ENCODE measurements at places on chromosomes 3 and 15.

- DNase-seq = no peak
These were observed 73.9 kb upstream of the SLC24A5 start for GRCh38 chr15:48046813-48047438.

GRCh38 chr15:26595611-26596010 lies 177.3 kb downstream of the GABRB3 start:
- DNase-seq = no peak

DNA sequence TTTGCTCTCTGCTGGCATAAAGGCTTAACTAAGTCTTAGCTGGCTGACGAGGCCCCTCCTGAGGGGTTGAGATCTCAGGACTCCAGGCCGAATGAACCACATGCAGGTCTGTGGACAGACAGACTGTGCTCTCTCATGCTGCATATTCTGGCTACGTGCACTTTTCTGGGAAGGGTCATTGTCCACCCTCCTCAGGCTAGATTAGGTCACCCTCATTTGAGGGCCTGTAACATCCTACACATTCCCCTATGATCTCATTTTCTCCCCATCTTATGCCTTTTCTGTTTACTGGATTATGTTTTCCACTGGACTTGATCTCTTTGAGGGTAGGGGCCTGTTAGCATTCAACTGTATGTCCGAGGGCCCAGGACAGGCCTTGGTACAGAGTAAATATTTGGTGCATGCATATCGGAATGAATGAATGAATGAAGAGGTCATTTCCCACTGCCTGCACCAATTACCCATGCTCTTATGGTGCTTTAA lies 13.7 kb downstream of the EEFSEC start:
- no peak for DNase-seq

- DNase-seq = no peak
These were observed 273.9 kb downstream of the IGSF11 start for GRCh38 chr3:118760585-118761290.

DNA sequence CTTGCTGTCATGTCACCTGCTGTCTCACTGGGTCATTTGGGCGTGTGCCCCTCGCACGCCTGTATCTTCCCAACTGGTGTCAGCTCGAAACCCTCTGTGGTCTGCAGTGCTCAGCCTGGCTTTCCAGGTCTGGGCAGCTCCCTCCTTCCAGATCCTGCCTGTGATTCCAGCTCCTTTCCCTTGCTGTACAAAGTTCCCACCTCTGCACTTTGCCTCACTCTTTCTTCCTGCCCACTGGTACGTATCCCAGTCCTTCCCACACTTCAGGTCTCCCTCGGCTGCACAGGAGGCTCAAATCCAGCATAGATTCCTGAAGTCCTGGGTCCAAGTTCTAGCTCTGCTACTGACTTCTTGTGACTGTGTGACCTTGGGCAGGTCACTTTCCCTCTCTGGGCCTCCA lies 2.1 kb upstream of the PAQR5 start:
- no peak for DNase-seq

DNA sequence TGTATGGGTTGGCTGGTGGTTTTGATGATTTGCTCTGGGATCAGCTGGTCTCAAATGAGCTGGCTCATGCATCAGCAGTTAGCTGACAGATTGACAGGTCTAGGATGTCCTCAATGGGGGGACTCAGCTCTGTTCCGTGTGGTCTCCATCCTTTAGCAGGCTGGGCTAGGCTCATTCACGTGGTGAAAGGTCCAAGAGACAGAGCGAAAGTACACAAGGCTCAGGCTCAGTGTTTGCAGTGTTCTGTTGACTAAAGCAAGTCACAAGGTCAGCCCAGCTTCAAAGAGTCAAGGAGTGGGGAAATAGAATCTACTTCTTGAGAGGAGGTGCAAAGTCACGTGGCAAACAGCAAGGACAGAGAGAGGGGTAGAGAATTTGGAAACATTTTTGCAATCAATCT lies 126.5 kb upstream of the CMC1 start:
- DNase-seq = no peak

- DNase-seq = no peak
These were observed 119.1 kb upstream of the SLC25A36 start for GRCh38 chr3:140822401-140823047.

DNA sequence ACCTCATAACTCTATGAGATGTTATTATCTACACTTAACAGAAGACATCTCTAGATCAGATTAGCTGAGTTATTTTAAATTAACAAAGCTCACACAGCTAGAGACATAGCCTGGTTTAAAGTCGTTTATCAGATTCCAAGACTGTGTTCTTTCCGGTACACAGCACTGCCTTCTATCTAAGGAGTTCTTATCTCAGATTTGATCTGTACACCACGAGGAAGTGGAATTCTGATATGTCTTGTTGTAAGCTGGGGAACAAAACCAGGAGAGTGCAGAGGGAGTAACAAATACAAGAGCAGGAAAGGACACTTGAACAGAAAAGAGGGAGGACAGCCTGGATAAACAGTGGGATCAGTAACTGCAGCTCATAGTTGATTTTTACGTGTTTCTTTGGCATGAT lies 61.7 kb upstream of the KCNMB2 start:
- no peak for DNase-seq

GRCh38 chr3:98655666-98656065 lies 62.3 kb upstream of the CPOX start:
- no peak for DNase-seq

GRCh38 chr15:62603742-62604141 lies 438.7 kb upstream of the C2CD4B start:
- DNase-seq = no peak

GRCh38 chr3:66527246-66527645 lies 26.4 kb upstream of the LRIG1 start:
- no peak for DNase-seq

DNA sequence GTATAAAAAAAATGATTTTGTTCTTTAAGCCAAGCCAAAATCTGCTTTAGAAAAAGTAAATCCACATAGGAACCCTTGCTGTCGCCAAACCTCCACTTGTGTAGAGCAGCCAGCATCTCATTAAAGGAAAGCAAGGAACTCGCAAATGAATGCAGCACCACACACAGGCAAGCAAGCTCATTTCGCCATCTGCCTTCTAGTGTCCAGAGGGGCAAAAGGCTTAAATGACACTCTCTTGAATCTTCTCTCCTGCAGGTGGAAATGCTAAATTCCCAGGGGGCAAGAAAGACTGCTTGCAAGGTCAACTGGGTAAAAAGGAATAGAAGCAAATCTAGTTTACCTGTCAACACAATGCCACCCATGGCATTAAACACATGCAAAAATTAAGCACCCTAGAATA lies 2.4 kb downstream of the MB21D2 start:
- no peak for DNase-seq

- peak; percentile 88 for DNase-seq
These were observed 379.1 kb upstream of the PROK2 start for GRCh38 chr3:72163809-72164634.

DNA sequence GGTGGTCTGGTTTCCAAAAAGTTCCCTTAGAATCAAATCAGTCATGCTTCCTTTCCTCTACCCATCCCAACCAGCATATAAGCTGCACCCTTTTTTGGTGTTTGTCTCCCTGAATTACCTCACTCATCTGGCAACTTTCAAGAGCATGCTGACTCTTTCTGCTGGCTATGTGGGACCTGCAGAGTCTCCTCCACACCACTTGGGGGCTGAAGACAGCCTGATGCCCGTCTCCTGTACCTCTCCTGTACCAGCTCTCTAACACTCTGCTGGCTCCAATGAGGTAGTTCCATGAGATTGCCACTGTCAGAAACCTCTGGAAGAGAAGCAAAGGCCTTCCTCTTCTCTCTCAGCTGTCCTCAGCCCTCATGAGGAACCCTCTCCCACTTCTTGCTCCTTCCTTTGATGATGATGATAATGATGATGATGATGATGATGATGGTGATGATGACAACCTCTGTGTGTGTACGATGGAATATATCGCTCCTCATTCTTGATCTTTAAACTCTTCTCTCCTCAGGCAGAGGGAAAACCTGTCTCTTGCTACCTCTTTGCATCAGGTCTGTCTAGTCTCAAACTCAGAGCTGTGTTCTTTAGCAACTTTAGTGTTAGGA lies 257.5 kb downstream of the ZNF621 start:
- DNase-seq = no peak

- no peak for DNase-seq
These were observed 182.0 kb downstream of the FGF12 start for GRCh38 chr3:192545333-192545732.

DNA sequence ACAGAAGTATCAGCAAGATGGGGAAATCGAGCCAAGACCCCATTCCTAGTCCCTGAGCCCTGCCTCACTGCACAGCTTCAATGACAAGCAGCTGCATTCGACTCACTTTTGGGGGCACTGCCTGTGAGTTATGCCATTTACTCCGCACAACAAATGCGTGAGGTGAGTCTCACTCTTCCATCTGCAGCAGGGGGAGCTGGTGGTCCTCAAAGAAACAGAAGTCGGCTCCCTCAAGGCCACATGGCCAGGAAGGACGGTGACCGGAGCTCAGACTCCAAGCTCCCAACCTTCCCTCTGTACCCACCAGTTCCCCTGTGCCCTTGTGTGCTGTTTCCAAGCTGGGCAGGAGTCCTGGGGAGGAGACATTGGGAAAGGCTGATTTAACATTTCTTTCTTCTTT lies 127.7 kb upstream of the IQSEC1 start:
- DNase-seq = no peak

GRCh38 chr3:167777356-167777755 lies 41.8 kb downstream of the SERPINI1 start:
- no peak for DNase-seq

DNA sequence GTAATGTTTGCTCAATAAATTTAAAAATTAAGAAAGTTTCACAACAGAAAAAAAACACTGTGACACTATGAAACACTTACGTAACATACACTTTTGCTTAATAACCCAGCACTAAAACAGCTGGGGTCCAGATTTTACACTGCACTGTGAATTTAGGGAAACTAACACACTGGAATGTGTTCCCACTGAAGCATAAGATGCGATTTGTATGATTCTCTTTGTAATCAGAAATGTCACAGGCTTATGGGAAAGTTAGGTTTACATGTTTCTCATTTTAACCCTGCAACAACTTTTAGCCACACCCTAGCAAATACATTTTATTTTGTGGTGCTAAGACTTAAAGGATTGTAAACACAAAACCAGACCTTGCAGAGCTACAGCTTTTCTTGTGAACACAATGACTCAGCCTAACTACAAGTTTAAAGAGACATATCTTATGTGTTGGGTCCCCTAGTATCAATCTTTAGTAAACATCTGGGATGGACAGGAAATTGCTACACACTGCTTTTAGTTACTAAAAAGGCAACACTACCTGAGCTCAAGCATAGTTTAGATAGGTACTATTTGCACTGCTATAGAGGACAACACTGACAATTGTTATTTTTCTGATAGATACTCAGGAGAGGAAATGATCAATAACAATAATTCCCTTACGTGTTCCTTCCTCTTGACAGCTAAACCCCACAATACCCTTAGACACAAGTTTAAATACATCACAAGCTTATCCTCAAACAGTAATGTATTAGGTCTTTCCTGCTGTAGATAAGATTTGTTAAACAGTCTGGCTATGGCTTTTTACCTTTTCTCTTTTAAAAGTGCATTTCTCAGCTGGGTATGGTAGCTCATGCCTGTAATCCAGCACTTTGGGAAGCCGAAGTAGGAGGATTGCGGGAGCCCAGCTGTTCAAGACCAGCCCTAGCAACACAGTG lies 3.8 kb downstream of the PLD1 start:
- no peak for DNase-seq

GRCh38 chr3:105013657-105014056 lies 353.1 kb upstream of the ALCAM start:
- no peak for DNase-seq

DNA sequence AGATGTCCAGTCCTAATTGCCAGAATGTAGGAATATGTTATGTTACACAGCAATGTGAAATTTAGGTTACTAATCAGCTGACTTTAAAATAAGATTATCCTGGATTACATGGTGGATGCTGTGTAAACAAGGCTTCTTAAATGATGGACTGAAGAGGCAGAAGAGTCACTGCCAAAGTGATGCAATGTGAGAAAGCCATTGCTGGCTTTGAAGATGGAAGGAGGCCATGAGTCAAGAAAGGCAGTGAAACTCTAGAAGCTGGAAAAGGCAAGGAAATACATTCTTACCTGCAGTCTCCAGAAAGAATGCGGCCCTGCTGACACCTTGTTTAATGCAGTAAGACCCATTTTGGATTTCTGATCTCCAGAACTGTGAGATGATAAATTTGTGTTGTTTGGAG lies 179.1 kb upstream of the ZPLD1 start:
- no peak for DNase-seq

- no peak for DNase-seq
These were observed 37.9 kb downstream of the NR1I2 start for GRCh38 chr3:119819806-119820205.

DNA sequence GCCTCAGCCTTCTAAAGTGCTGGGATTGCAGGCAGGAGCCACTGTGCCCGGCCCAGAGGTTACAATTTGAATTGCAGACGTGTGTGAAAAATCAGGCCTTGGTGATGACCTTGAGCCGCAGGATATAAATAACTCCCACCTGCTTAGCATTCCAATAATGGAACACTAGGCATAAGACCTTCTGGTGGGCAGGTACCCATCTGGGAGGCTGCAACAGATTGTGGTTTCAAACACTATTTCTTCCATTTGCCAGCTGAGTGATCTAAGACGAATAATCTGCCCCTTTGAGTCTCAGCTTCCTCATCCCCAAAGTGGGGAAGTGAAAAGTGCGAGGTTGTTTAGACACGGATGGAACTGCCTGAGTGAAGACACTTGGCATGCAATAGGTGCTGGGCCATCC lies 47.7 kb upstream of the HERC1 start:
- peak; percentile 75 for DNase-seq

DNA sequence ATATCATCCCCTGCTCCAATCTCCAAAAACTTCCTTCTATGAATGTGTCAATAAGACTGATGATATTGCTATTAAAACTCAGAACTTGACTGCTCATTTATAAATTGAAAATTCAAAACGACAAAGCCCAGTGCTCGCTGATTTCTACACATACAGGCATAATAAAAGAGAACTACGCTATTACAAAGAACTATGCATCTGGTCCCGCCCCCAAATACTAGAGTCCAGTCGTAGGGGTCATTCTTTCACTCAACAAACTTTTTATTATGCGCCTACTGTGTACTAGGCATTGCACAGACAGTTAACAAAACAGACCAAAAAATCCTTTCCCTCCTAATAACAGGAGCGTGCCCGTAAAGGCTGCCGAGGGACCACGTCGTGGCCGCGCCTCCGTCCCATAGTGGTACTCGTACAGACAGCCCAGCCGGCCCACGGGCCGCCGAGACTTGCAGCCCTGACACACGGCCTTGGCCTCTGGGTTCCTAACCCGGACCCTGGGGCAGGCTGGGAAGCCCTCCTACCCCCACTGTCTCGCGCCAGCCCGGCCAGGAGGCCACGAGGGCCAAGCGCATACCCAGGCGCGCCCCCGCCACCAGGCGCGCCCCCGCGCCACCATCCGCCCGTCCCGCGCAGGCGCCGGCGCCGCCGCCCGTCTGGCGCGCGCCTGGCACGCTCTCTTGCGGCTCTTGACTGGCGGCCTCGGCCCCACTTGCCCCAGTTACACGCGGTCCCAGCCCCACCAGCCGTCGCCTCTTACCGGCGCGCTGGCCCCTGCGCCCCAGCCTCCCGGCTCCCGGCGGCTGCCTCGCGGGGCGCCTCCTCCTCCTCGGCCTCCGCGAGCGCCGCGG lies 757 bp downstream of the AVEN start:
- DNase-seq = peak; percentile 71

GRCh38 chr15:71743861-71744382 lies 66.4 kb upstream of the NR2E3 start:
- no peak for DNase-seq

GRCh38 chr15:77457905-77458265 lies 37.2 kb downstream of the HMG20A start:
- no peak for DNase-seq
